ENCODE measurements at places on chromosomes 3 and 15.

DNA sequence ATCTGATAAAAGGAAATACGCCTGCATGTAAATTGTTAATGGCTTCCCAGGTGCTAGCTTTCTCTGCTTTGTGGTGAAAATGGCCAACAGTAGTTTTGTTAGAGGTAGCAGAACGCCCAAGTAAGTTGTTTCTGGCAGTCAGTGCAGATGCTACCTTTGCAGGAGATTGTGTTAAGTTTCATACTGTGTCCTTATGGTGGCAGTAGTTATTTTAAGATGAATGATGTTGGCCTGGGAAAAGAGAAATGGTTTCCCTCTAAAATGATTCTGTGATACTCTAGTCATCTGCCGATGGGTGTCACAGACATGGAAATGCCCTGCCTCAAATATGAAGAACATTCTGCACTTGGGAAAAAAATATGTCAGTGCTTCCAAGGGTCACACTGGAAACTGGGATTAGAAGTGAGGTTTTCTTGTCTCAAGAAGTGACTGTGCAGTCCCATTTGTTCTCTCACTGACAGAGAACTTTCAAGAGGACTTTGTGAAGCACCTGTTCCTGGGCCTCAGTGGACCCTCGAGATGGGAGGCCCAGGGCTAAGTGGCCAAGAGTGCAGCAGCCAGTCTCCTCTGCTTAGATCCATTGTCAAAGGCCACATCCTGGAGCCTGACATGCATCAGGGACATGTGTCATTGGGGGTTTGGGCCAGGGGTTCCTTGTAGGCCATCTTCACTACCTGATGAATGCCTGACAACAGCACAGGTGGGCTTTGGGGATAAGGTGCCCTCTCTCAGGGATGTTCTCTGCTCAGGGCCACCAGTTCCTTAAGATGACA is 393.3 kb downstream of the CACNA2D3 start:
- no peak for DNase-seq

DNA sequence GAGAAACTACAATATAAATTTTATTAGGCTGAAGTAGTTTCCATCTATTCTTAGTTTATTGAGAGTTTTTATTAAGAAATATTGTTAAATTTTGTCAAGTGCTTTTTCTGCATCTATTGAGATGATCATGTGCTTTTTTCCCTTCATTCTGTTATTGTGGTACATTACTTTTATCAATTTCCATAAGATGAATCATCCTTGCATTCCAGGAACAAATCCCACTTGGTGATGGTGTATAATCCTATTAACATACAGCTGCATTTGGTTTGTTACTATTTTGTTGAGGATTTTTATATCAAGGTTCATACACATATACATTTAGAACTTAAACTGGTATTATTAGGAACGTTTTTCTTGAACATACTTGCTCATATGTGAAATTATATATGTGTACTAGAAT is 199.8 kb downstream of the TBC1D5 start:
- no peak for DNase-seq

- DNase-seq, result no peak
Observed at GRCh38 chr3:182342252-182342651, 451.1 kb upstream of the ATP11B start.

DNA sequence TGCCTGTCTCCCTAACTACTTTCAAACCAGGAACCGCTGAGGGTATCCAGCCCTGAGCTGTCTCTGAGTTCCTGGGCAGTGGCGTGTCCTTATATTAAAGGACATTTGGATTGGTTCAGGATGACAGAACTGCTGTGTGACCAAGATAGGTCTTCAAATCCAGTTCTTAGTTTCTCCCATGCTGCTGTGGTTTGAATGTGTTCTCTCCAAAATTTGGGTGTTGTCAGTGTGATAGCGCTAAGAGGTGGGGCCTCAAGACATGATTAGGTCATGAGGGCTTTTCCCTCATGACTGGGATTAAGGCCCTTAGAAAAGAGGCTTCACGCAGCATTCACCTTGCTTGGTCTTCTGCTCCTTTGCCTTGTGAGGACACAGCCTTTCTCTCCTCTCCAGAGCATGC is 376.5 kb upstream of the TPM1 start:
- DNase-seq, result no peak

DNA sequence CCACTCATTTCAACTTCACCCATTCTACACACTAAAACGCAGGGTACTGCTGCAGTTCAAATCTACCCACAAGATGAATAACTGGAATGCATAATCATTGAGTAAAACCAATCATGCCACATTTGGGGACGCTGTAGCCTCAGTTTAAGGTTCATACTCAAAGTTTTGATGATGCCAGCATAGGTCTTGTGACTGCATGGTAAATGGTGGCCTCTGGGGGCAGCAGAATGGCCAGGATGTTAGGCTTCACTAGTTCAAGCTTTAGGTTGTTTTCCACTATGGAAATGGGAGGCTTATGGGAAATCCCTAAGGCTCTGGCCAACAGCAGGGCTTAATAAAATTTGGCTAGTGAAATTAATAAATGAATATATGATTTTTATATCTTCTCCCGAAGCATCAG is 104.3 kb upstream of the TSC22D2 start:
- DNase-seq, result no peak

- DNase-seq, result no peak
Observed at GRCh38 chr3:63876260-63876659, 12.6 kb downstream of the ATXN7 start.

DNA sequence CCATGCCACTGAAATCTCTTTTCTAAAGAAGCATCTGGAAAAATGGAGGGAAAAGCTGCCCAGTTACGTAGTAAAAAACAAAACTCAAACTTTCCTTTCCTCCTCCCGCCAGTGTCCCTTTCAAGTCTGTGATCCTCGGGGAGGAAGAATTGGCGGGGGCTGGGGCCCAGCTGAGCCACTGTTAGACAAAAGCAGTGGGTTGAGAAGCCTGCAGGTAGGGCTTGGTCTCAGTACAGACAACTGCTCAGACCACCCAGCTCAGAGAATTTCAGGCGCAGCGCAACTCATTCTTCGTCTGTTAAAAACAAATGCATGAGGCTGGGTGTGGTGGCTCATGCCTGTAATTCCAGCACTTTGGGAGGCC is 117.1 kb downstream of the MYLK start:
- DNase-seq, result no peak

DNA sequence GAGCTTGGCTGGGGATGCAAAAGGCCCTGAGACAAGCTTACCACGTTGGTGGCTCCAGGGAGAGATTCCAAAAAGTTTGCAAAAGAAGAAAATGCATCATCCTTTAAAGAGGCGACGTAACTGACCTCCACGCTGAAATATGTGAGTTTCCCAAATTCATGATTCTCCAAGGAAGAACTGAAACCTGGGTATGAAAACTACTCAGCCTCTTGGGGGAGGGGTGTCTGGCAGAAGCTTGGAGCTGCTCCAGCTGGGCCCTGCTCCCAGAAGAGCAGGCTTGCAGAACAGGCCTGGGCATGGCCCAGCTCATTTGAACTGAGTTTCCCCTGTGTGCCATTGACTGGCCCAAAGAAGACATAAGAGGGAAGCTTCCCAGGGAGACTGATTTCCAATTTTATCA is 20.5 kb downstream of the CPN2 start:
- no peak for DNase-seq

- DNase-seq, result no peak
Observed at GRCh38 chr3:134339913-134340312, 34.3 kb downstream of the AMOTL2 start.

DNA sequence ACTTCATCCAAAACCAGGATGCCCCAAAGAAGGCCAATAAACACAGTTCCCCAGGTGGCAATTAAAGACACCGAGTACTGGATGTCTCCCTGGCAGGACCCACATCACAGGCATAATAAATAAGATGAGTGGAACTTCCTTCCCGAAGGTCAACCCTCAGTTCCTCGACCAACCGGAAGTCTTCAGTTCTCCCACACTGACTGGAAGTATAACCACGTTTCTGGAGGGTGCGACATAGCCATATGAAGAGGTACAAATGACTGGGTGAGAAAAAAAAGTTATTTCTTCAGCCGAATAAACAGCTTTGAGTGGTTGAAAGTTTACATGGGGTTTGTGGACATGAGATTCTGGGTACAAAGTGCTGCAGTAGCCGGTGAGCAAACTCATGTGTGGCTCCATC is 34.6 kb upstream of the MUC13 start:
- DNase-seq, result no peak

DNA sequence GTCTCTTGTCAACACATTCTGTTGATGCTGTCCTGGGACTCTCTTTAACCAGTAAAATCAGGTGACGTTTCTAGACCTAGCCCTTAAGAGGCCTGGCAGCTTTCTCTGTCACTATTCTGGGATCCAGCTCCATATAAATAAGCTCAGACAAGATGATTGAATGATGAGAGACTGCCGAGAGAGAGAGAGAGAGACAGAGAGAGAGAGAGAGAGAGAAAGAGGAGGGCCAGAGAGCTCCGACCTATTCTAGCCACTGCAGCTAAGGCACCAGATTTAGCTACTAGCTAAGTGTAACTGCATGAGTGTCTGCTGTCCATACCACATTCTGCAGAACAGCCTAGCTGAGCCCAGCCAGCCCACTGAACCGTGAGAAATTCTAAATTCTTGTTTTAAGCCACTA is 36.1 kb upstream of the CTXND1 start:
- no peak for DNase-seq

GRCh38 chr3:149657321-149657925 is 402 bp downstream of the WWTR1 start:
- peak; percentile 41 for DNase-seq

DNA sequence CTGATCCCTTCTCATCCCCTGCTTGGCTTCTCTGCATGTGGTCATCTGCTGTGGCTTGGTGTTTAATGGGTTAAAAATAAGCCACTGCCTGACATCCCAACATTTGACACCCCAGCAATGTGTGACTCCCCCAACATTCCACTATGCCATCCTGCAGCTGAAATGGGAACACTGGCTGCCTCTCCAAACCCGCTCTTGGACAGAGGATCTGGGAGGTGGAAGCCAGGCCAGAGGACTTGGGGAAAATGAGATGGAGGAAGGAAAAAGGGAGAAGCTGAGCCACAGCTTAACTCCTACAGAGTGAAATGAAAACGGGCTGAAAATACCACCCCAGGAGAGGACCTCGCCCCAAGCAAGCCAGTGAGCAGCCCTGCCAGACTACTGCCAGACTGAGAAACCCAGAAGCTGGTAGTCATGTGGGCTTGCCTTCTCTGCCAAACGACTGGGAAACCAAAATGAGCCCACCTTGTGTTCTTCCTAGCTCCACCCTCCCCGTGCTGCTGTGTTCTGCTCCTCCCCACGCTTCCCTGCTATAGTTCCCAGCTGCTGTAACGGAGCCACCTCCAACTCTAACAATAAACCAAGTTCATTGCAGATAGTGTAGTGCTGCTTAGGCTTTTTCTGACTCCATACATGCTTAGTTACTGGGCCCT is 13.7 kb downstream of the MAP1A start:
- no peak for DNase-seq

- no peak for DNase-seq
Observed at GRCh38 chr3:8851703-8852102, 82.3 kb upstream of the OXTR start.

DNA sequence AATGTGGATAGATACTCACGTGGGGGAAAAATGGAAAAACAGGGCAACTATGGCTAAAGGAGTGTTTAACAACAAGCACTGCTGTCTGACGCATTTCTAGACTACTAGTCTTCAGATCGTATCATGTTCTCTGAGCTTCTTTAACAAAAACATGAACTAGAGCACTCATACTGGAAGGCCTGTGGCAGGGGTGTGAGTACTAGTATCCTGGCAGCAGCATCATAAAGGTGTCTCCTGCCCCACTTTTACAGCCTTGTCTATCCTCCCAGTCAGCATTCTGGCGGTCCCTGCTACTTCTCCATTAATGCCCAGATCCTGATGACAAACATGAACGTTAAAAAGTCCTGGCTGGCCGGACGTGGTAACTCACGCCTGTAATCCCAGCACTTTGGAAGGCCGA is 4.0 kb downstream of the FMN1 start:
- DNase-seq, result no peak

GRCh38 chr3:48894516-48894915 is 4.2 kb downstream of the SLC25A20 start:
- DNase-seq, result no peak

- DNase-seq, result no peak
Observed at GRCh38 chr3:183099838-183100204, 525 bp upstream of the MCCC1 start.

GRCh38 chr3:39113291-39113690 is 5.8 kb downstream of the TTC21A start:
- DNase-seq, result no peak

GRCh38 chr3:30670292-30670691 is 63.9 kb downstream of the TGFBR2 start:
- DNase-seq, result no peak

DNA sequence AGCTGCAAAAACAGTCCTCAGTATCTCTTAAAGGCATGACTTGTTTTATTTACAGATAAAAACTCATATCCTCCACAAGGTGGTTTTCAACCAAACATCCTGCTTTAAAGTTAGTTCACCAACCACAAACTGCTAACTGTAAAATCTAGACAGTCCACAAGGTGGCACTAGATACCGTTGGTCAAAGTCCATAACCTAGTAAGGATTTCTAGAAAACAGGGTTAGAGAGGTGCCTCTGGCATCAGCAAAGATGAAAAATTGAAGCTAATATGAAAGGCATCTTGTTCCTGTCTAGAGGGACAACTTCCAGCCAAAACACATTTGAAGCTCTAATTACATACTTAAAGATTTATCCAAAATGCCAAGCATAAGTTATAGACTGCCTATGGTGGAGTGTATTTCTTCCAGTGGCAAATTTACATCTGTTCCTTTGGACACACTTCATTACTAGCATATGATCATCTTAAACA is 56.0 kb downstream of the ZMAT3 start:
- DNase-seq, result peak; percentile 35

GRCh38 chr15:77904901-77905300 is 172.6 kb downstream of the TBC1D2B start:
- no peak for DNase-seq

DNA sequence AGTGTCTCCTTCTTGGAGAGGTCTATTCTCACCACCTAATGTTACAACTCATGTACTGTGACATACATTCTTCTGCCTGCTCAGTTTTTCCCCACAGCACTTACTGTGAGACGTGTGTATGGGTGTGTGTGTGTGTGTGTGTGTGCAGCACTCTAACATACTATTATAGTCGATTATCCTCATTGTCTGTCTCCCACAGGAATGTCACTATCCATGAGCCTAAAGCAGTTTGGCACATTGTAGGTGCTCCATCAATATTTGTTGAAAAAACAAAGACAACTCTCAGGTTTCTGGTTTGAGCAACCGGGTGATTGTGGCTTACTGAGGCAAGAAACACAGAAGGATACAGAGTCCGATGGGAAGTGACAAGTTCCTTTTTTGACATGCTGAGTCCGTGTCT is 8.6 kb upstream of the ZNF148 start:
- no peak for DNase-seq

GRCh38 chr15:49758456-49758855 is 137.6 kb downstream of the DTWD1 start:
- no peak for DNase-seq

GRCh38 chr3:89368846-89369245 is 261.4 kb downstream of the EPHA3 start:
- DNase-seq, result no peak

DNA sequence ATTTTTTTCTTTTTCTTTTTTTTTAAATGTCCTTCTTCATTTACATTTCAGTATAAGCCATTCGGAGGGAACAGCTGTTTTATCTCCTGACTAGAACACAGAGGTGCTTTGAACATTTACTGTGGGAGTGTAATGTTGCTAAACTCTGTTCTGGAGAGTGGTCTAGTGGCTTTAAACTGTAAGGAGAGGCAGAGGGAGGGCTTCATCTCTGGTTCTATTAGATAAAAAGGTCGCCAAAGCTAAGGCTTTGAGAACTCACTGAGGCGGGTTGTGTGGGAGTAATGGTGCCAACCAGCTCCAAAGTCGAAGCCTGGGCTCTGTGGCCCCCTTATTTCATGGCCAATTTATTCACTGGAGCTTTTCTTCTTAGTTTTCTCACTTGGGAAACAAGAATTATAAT is 133.2 kb downstream of the ANXA2 start:
- no peak for DNase-seq

GRCh38 chr3:190435618-190436017 is 14.1 kb downstream of the TMEM207 start:
- no peak for DNase-seq

Measured in GM19239 (cell line).